ENCODE measurements at places on chromosomes 6 and 20. TPM values are rescaled to one million over a fixed set of nuclear protein-coding genes. Genes with fewer than 3 reads are reported as not detected.
A peak's percentile ranks its signal among the peaks of the same experiment; 100 is the strongest.

- no peak for DNase-seq
Measured at GRCh38 chr20:53028337-53029007, 56.3 kb downstream of the TSHZ2 start.

DNA sequence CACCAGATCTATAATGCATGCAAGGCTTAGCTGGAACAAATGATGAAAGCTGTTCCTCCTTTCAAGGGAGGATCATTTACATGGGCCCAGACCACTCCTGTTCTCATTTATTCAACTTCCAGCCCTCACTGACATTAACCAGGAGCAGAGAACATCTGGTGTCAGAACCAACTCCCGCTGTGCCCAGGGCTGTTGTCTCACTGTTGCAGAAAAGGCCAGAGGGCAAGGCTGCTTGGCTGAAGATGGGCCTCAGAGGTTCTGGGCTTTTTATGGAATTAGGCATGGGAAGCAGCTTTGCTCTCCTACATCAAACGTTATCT lies 164.2 kb downstream of the GMPR start:
- no peak for DNase-seq

DNA sequence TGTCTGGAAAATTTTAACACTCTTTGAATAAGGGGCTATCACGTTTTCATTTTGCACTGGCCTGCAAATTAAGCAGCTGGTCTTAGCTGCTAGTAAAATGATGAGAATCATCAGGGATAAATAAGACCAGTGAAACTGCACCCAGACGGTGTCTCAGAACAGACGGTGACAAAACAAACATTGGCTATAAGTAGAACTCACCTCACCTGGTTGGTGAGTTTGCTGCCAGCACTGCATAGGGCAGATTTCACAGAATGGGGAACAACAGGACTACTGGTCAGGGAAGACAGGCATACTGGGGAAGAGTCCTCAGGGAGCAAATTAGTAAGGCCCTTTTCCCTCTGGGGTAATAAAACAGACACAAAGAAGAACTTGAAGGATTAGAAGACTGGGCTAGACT lies 175.9 kb upstream of the CITED2 start:
- no peak for DNase-seq

The FOXP4 gene
- total RNA-seq, result 24.4 TPM

The VWA7 gene
- 0.41 TPM for total RNA-seq

DNA sequence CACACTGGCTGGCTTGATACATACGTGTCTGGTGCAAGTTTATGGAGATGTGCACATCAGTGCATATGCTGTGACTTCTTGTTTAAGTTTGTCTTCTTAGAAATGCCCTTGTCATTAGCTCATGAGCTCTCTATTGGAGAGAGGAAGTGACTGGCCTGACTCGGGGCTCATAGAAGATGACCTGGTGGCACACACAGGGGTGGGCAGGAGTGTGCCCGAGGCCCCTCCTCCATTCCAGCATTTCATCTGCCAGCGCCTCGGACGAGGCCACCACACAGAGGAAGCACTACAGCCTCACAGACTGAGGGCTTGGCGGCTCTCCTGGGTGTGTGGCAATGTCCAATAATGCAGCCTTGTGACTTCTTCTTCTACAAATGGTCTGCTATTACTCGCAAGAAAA lies 109.7 kb downstream of the FAM120B start:
- no peak for DNase-seq

- DNase-seq, result peak; percentile 26
Measured at GRCh38 chr20:44576297-44576696, 6.1 kb upstream of the PKIG start.

DNA sequence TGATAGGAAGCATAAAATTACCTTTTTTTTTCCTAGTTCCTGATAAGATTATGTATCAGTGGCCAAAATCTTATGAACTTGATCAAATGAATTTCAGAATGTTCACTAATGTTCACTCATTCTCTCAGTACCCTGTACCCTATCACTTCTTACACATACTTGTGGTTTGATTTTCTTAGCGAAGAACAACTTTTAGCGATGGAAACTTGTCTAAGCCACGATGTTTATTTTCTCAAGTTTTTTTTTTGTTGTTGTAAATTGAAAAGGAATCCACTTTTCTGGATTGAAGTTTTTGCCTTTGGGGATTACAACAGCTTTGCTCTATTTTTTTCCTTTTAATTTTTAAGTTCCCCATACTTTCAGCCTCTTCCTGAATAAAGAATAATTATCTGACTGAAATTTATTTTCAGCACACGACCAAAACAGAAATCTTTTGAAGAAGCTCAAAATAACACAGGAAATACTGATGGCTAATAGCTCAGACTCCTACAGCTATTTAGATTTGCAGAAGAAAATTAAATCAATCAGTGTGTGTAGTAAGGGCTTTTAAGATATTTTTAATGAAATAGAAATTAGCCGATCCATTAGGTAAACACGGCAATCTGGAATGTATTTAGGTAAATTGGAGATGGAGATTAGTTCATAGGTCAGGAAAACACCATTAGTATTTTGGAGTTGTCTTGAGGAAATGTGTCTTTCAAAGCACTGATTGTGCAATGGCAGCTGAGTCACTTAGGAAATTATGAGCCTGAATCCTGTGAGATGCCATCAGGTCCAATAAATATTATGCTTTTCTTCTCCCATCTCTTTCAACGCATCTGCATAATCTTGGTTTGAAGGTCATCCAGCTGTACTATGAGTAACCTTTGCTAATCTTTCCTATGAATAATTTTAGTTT lies 217.5 kb downstream of the GJA1 start:
- DNase-seq, result peak; percentile 71
